A172 (cell line): ENCODE measurements at places on chromosomes 4 and X.

GRCh38 chr4:53321151-53321983, 44.5 kb downstream of the SCFD2 start:
- peak; percentile 89 for DNase-seq

GRCh38 chr4:6806924-6807626, 24.5 kb downstream of the KIAA0232 start:
- DNase-seq, result no peak

DNA sequence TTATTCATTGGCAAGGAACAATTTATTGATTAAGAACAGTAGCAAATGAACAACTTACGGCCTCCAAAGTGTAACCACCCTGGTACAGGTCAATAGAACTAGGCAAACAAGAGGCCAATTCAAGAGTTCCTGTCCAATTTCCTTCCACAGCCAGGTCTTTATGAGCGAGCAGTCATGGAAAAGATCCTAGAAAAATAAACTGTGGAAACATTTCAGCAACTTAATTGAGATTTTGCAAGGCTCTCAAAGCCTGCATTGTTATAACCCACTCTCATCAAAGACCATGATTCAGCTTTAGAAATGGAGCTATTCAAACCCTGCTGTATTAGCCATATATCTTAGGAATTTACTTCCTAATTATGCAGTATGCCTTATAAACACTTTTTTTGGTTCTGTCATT, 43.6 kb downstream of the UNC5C start:
- DNase-seq, result peak; percentile 84

DNA sequence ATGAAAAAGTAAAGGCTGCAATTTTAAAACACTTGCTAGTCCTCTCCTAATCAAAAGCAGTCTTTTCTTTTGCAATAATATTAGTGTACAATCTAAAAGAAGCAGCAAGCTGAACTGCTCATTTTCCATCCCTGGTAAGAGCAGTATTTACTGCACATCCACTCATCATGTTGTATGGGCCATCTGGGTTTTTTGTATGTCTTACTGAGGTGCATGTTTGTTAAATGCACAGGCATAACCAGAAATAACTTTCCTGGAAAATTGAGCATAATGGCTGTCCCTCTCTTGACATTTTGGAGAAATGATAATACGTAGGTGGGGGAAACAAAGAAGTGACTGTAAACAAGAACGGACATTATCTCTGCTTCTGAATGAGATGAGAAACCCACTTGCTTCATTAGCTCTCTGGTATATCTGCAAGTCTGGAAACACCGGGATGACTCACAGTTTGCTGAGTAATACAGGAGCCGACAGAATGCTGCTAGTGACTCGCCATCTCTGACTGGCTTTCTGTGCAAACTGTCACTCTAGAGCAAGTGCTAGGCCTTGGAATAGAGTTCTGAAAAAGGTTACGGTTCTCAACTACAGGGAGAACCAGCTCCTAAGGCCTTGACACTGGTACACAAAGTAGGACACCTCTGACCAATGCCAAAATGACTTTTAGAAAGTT, 85.7 kb upstream of the MTM1 start:
- DNase-seq, result peak; percentile 85

GRCh38 chrX:139844163-139844562, 88.7 kb downstream of the ATP11C start:
- DNase-seq, result no peak

GRCh38 chr4:62126064-62126732, 926.1 kb downstream of the ADGRL3 start:
- DNase-seq, result no peak

DNA sequence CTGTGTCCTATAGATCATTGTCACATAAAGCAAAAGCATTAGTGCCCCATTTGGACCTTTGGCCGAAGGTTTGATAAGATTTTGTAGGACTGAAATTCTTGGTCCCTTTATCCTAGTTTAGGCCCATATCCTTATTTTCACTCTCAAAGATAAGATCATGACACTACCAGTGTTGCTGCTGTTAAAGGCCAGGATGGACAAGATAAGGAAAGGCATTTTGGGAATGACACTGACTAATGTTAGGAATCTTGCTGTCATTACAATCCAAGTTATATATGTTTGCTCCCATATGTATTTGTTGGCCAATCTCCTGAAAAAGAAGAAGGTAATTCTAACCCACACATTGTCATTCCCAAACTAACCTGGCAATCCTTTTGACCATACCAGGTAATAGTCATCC, 101.3 kb upstream of the VAMP7 start:
- no peak for DNase-seq

GRCh38 chrX:26783512-26784225, 567.7 kb downstream of the MAGEB5 start:
- peak; percentile 61 for DNase-seq
